ENCODE measurements at places on chromosomes 7 and 10.

GRCh38 chr10:1632141-1632540 is 105.2 kb downstream of the ADARB2 start:
- no peak for DNase-seq

DNA sequence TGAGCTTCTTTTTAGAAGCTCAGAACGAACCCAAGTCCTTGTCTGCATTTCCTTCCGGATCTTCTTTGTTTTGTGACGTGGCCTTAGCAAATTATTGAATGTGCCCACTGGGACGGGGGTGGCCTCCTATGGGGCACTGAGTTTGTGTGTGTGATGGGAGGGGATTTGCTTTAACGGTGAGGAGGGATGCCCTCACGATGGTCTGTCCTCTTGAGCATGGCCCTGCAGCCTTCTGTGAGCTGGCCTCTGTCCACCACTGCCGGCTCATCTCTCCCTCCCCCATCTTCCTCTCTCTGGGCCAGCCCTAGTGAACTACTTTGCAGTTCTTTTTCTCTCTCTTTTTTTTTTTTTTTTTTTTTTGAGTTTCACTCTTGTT is 62.9 kb upstream of the MKRN1 start:
- no peak for DNase-seq

- no peak for DNase-seq
Observed at GRCh38 chr10:62769574-62770242, 34.8 kb upstream of the ADO start.

- DNase-seq, result no peak
Observed at GRCh38 chr7:92794831-92795230, 41.5 kb downstream of the CDK6 start.

DNA sequence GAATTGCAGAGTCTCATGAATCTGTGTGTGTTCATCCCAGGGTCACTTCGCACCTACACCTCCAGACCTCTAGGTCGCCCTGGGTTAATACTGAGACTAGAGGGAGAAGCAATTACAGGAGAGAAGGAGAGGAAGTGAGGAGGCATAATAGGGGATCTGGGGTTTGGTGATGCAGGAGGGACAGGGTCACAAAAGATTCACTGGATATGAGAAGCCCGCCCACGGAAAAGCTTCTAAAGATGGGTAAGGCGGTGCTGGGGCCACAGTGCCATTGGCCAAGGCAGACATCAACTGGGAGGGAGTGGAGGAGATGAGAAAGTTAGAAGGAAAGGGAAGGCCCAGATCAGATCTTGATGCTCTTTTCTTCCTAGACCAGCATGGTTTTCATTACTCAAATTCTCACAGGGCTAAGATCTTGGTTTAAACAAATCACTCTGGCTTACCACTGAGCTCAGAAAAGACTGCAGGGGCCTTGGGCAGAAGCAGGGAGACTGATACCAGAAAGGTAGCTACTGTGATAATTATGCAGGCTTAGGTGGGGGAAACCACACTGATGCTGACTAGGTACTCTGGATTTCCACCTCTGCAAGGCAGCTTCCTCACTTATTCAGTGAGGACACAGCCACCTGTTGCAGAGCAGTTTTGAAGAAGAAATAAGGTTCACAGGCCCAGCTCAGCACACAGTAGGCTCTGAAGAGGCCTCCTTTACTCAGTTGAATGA is 17.4 kb upstream of the ZNF273 start:
- DNase-seq, result no peak

- DNase-seq, result no peak
Observed at GRCh38 chr7:159027056-159027788, 117.4 kb downstream of the VIPR2 start.

- DNase-seq, result no peak
Observed at GRCh38 chr7:98339043-98339442, 57.6 kb downstream of the BRI3 start.

- no peak for DNase-seq
Observed at GRCh38 chr7:23207021-23207420, 25.2 kb downstream of the NUP42 start.

DNA sequence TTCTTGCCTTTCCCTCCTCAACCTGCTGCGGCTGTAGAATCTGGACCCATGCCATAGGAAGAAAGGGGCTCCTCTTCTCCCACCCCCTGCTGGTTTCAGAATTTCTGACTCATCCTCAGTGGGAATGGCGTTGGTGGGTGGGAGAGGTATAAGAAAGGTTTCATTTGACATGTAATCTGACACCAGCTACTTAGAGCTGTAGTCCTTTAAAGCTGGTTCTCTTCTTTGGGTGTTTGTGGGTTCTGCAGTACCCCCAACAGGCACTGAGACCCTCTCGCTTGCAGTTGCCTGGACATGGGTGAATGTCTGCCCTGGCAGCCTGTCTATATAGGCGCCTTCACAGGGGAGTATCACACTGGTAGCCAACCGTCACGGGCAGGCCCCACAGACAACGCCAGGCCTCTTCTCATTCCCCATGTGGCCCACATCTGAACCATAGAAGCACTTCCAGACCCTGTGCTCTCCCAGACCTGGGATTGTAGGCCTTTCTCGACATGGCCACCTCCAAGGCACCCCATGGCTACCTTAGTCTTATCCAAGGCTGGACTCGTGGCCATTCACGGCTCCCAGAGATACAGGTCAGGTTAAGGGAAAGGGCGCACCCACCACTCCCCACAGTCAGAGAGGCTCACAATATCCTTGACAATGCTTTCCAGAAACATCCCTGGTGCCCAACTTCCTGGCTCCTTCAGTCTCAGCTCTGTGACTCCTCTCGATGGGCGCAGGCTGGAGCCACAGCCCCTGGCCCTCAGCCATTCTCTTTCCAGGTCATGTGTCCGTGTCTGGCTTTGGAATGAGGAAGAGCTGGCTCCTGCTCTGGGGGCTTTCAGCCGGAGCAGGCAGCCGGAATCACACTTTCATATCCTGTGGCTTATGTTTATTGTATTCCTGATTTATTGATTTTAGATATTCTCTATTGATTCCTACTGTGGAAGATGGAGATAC is 17.5 kb downstream of the ZNF862 start:
- DNase-seq, result peak; percentile 45

DNA sequence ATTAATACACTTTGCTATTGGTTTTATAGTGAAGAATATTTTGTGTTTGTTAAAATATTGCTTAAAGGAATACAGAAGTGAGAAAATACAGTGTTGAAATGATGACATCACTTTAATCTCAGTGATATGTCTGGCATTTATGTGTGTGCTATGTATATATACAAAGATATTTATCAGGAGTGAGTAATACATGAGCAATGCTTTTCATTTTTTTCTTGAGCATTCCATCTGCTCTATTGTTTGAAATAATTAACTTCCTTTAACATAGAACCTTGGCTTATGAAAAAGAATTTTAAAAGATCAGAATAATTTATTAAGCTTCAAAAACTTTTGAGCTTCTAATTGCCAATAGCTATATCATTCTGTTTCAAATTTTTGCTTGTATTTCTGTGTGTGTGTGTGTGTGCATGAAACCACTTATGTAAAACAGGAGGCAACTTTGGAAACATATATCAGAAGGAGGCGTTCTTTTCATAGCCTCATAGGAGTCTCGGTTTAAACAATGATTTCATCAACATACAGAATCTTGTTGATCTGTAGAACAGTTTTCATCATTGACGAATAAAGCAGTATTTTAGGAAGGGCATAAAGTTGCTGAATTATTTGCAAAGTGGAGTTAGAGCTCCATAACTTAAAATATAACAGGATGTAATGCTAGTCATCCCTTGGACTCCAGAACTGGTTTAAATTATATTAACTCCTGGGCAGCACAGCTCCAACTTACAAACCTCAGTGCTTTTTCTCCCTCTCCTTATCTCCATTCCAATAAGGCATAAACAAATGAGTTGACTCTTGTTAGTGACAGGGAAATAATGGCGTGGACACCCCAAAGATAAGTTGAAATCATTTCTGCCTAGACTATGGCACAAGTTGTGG is 228.4 kb upstream of the DGKB start:
- DNase-seq, result peak; percentile 46

Data from RCC 7860 (cell line).